ENCODE measurements at places on chromosomes 2 and 18.

DNA sequence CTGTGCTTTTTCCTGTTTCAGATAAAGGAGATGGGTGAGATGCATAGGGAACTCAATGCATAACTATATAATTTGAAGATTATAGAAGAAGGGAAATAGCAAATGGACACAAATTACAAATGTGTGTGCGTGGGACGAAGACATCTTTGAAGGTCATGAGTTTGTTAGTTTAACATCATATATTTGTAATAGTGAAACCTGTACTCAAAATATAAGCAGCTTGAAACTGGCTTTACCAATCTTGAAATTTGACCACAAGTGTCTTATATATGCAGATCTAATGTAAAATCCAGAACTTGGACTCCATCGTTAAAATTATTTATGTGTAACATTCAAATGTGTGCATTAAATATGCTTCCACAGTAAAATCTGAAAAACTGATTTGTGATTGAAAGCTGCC, 16.4 kb upstream of the MSH2 start:
- DNase-seq, result no peak

DNA sequence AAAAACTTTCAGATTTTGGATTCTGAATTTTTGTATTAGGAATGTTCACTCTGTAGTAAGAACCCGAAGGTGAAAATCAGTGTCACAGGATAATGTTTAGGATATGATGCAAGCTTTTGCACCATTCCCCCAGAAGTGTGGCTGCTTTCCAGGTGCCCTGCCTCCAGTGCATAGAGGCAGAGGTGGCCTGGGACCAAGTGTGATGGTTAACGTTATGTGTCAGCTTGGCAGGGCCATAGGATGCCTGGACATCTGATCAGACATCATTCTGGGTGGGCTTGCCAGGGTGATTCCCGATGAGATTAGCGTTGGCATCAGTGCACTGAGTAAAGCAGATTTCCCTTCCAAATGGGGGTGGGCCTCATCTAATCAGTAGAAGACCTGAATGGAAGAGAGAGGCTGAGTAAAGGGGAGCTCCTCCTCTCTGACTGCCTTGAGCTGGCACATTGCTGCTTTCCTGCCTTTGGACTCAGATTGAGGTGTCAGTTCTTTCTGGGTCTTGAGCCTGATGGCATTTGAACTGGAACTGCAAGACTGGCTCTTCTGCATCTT, 177.4 kb upstream of the HS6ST1 start:
- DNase-seq, result no peak

- peak; percentile 2 for DNase-seq
These were observed 359.5 kb downstream of the ZNF521 start for GRCh38 chr18:24992491-24992890.

- DNase-seq, result no peak
These were observed 66.3 kb downstream of the TRPM8 start for GRCh38 chr2:233983445-233983844.

DNA sequence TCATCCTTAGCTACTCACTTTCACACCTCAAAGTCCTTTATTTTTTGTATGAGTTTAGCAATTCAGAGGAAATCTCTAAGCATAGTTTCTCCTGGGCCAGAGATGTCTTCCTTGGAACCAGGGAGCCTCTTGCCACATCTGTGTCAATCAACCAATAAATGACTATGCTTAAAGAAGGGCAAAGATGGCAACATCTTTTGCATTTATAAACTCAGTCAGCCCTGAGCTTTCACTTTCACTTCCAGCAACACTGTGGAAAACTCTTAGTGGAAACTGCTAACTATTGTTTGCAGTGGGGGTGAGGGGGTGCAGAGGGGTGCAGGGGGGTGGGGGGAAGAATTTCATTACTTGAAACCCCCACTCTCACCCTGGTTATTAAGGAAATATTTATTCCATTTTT, 3.4 kb downstream of the ACVR1C start:
- DNase-seq, result no peak

GRCh38 chr18:27449104-27449503, 264.0 kb upstream of the CHST9 start:
- no peak for DNase-seq

GRCh38 chr2:121418494-121419058, 112.1 kb upstream of the RNU4ATAC start:
- DNase-seq, result no peak

GRCh38 chr2:107737756-107738155, 88.9 kb upstream of the RGPD4 start:
- DNase-seq, result no peak

GRCh38 chr2:162458240-162458639, 114.3 kb downstream of the GCA start:
- no peak for DNase-seq

- no peak for DNase-seq
These were observed 334.5 kb downstream of the SMAD2 start for GRCh38 chr18:47595831-47596501.

DNA sequence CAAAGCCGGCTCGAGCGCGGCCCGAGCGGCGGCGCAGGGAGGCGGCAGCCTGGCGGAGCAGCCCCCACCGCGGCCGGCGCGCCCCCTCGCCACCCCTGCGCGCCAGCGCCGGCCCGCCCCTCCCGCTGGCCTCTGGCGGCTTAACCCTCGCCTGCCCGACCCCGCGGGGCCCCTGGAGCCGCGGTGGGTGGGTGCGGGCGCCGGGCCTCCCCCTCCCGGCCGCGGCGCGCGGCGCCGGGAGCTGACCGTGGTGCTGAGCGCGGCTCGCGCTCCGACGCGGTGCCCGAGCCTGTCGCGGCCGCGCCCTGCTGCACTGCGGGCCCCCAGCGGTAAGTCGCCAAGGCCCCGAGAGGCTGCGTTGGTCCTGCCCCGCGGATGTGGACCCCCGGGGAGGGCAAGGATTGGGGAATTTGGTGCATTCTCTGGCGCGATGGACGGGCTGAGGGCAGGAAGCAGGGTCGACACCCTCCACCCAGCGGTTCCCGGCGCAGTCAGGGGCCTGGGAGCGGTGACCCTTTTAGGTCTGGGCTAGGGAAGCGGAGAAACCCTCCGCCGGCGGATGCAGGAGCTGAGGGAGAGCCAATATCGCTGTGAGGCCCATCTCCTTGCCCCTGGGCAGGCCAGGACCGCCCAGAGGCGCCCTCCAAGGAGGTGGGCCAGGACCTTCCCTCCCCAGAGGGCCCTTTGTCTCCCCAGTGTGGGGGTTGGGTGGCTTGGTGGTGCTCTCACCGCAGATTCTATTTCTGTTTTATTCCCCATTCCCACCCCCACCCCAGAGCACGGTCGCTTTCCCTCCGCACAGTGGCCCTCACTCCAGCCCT, 923 bp downstream of the AMER3 start:
- peak; percentile 88 for DNase-seq

DNA sequence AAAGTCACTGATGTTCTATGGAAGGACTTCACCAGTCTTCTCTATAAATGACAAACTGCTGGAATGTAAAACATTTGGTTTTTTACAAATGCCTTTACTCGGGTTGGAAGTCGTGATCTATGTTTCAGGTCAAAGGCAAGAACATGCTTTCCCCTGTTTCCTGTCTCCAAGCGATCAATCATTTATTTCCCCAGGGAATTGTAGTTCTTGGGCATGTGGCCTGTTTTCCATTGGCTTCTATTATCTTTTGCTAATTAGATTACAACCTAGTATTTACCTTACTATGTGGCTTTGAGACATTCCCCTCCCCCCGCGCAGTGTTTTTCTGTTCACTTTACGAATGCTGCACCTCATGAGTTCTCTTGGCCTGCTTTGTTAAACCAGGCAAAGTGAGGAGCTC, 684.2 kb downstream of the EPHA4 start:
- DNase-seq, result no peak

DNA sequence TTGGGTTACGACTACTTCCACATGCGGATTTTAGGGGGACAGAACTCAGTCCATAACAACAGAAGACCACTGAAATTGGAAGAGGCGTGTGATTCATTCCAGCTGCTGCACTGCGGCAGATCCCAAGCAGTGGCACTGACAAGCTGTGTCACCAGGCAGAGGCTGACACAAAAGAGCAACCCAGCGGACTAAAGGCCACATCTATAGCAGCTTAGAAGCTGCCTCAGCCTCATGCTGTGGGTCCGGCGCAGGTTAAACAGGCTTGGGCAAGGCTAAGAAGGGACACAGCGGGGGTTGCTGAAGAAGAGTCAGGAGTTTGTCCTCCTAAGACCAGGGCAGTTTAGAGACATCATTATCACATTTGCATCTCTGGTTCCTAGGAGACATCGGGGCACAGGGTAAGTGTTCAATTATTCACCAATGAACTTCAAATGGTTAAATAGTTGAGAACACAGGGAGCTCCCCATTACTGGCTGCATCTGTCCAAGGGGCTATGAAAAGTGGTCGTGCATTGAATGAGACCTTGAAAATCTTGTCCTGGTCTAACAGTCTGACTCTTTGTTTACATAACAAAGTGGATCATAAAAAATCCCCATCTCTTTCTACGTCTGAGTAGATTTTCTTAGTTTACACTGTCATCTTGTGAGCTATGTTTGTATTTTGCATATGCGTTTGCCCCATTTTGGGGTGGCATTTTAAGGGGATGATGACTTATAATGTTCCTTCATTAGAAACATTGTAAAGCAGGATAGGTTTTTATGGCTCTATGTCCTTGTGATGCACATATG, 162.3 kb upstream of the TRIB2 start:
- DNase-seq, result no peak

DNA sequence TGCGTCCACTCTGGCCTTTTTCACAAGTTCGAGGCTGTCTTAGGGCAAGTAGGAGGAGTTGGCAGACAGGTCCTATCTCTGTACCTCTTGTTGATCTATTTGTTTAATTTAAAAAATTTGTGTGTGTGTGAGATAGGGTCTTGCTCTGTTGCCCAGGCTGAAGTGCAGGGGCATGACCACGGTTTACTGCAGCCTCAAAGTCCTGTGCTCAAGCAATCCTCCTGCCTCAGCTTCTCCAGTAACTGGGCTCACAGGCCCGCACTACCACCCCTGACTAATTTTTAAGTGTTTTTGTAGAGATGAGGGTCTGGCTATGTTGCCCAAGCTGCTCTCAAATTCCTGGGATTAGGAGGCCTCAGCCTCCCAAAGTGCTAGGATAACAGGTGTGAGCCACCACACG, 4.2 kb upstream of the SLC35F6 start:
- no peak for DNase-seq

GRCh38 chr2:156396126-156396525, 40.1 kb upstream of the GPD2 start:
- DNase-seq, result no peak

DNA sequence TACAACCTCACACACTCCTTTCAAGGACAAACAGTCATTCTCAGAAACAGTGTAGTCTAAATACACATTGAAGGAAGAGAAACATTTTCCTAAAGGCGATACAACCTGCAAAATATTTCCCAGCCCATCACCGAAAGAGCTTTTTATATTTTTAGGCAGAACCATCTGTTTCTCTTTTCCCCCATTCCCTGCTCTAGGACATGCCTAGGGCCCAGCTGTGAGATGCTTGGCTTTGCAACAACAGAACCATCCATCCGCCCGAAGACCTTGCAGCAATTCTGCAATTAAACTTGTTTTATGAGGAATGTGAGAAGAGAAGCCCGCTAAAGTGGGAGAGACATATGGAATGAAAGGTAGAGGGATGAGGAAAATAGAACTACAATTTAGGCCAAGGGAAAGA, 105.6 kb upstream of the RFX8 start:
- no peak for DNase-seq

DNA sequence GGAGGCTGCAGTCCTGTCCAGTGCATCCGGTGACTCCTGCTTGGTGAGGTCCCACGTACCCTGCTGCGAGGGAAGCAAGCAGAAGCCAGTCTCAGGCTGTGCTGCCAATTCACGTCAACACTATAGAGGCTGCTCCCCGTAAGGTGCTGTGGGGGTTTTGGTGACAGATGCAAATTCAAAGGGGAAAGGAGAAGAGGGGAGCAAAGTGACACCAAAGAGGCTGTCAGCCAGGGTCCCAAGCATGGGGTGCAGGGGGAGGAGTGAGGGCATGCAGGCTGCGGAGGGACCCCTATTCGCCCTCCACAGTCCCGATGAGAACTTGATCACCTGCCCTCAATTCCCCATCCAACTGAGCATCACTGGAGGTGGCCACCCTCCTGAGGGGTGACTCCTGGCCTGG, 179.4 kb upstream of the HS6ST1 start:
- no peak for DNase-seq

- DNase-seq, result no peak
These were observed 137.7 kb upstream of the HAAO start for GRCh38 chr2:42930025-42930581.

- DNase-seq, result no peak
These were observed 60.6 kb downstream of the SCN1A start for GRCh38 chr2:166067229-166067628.

DNA sequence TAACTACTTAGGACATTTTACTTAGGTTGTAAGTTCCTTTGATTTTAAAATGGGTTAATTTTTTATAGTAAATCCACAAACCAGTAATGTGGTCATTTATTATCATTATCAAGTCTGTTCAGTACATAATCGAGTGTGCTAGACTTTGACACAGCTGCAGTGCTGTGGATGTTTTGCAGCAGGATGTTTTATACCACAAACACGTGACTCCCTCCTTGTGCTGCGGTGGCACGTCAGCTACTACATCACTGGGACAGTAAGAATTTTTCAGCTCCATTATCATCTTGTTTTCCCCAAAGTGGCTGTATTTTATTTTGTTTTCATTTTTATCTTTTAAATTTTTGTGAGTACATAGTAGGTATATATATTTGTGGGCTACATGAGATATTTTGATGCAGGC, 70.0 kb downstream of the ATP9B start:
- DNase-seq, result no peak

DNA sequence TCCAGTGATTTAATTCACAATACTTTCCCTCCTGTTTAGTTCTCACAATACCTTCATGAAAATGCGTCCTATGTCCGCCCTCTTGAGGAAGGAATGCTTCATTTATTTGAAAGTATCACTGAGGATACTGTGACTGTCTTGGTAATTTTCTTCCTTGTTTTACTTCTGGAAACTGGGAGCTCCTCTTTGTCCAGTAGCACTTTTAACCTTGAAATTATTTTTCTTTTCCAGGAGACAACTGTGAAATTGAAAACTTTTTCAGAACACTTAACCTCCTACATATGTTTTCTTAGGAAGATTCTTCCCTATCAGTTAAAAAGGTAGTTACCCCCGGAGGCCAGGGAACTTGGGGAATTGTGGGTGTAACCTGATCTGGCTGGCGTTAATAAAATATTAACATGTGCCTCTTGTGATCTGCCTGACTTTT, 58.9 kb upstream of the STON1 start:
- peak; percentile 56 for DNase-seq

- DNase-seq, result no peak
These were observed 120.4 kb upstream of the KLF7 start for GRCh38 chr2:207286106-207286505.

DNA sequence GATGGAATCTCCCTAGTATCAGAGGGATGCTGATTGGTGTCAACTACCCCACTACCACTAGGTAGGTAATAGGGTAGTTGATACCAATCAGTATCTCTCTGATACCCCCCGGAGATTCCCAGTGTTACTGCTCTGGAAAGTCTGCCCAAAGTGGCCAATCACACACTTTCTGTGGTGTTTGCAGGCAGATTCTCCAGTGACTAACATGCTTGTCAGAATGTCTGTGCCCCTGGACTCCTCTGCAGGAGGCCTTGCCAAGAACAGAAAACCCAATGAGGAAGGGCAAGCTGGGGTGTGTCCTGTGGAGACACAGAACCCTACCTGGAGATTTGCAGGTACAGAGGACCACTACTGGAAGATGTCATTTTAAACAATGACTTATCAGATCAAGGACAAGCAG, 135.1 kb downstream of the RIT2 start:
- no peak for DNase-seq
